IMR-90 (cell line): ENCODE measurements at places on chromosomes 7 and 10.

GRCh38 chr10:70163448-70163847, 6.9 kb downstream of the SAR1A start:
- DNase-seq = no peak

- DNase-seq = peak; percentile 50
These were observed 23.4 kb downstream of the CAMK2G start for GRCh38 chr10:73850863-73851461.

DNA sequence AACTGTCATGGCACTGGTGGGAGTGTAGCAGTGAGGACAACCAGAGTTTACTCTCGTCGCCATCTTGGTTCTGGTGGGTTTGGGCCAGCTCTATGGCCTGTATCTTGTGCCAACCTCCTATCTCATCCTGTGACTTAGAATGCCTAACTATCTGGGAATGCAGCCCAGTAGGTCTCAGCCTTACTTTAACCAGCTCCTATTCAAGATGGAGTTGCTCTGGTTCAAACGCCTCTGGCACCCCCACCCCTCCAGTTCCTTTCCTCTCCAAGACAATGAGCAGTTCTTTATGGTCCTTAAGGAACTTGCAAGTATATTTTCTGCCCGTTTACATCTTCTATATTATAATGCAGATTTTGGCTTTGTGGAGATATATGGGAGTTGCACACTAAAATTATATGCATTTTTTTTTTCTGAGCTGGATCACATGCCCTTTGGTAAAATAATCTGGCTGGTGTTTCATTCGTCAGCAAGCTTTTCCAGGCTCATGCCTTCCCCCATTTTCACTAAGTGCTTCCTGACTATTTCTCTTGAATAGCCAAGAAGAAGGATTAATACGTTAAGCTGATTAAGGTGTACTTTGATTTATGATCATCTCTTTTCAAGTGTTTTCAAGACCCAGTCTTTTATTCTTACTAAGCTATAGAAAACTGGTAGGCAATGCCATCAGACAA, 11.2 kb upstream of the WIPF3 start:
- DNase-seq = no peak

DNA sequence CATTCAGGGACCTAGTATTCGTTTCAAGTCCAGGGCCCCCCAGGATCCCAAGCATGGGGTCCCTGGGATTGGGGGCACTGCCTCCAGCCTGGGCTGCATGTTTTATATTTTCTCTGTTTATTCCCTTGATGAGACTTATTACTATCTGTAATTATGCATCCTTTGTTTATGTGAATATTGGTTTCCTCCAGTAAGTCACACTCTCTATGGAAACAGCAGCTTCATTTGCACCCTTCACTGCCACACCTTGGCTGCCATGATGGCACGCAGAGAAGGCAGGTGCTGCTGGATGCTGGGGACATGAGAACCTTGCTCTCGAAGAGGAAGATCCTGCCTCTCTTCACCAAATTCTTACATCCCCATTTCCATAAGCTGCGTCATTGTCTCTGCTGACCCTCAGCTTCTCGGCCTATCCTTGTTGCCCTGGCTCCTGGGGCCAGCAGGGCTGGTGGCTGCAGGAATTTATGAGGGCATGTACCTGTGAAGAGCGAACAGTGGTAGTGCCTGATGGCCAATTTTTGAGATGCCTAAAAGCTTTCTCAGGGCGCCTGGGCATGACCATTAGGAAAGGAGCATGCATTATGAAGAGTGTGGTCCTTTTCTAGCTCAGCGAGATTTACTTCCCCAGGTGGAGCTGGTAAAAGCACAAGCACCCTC, 479.3 kb upstream of the KLF6 start:
- DNase-seq = no peak

GRCh38 chr7:106462914-106463482, 178.2 kb upstream of the NAMPT start:
- DNase-seq = no peak

DNA sequence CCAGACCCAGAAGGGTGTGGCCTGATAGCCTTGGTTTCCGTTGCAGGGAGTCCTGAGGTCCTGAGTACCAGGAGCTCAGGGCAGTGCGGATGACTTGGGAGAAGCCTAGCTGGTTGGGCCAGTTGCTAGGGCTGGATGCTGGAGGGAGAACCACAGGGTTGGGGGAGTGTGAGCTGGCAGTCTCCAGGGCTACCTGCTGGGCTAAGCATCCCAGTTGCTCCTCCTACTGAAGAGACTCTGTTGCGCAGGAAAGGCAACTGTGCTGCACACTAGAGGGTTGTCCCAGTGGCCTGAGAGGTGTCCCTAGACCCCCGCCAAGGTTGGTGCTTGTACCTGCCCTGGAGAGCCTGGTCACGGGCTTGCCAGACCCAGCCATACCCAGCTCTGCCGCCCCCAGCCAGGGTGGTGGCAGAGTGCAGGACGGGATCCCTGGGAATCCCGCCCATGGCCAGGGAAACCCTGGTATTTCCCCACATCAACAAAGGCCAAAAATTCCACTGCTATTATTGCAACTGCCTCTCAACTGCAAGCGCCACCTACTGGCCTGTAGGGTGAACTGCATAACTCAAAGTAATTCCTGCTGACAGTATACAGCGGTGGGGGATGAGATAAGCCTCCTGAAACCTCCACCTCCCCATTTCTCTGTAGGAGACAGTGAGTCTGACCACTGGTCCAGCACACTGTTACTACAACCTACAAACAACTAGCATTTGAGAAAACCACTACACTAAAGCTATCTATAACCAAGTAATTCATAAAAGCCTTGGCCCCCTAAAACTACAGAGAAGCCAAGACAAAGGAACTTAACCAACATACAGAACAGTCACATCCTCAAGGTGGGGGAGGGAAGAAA, 67.6 kb upstream of the DDC start:
- peak; percentile 50 for DNase-seq

DNA sequence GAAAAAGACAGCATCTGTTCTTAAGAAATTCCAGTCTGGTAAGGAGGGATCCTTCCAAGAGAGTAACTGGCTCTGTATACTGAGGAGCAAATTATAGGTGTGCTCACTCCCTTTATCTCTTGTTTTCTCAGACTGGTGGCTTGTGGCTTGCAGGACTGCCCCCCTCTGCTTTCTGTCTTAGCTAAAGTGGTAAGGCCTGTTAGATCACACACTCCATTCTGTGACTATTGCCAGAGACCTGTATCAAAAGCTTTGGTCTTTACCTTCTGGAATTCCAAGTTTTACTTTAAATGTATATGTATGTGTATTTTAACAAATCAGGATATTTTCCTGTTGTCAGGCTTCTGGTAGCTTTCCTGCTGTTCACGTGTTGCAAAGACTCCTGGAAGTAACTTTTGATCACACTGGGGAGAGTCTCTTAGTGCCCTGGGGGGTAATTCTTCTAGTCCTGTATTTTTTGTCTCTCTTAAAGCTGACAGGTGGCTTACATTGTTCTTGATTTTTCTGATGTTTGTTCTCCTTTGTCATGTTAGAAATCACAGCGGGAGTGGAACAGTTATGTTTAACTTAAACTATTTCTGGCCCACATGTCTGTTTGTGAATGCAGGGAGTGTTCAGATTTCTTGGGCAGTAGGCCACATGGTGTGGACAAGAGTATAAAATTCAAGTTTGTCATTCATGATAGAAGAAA, 99.0 kb downstream of the PLPP4 start:
- no peak for DNase-seq

DNA sequence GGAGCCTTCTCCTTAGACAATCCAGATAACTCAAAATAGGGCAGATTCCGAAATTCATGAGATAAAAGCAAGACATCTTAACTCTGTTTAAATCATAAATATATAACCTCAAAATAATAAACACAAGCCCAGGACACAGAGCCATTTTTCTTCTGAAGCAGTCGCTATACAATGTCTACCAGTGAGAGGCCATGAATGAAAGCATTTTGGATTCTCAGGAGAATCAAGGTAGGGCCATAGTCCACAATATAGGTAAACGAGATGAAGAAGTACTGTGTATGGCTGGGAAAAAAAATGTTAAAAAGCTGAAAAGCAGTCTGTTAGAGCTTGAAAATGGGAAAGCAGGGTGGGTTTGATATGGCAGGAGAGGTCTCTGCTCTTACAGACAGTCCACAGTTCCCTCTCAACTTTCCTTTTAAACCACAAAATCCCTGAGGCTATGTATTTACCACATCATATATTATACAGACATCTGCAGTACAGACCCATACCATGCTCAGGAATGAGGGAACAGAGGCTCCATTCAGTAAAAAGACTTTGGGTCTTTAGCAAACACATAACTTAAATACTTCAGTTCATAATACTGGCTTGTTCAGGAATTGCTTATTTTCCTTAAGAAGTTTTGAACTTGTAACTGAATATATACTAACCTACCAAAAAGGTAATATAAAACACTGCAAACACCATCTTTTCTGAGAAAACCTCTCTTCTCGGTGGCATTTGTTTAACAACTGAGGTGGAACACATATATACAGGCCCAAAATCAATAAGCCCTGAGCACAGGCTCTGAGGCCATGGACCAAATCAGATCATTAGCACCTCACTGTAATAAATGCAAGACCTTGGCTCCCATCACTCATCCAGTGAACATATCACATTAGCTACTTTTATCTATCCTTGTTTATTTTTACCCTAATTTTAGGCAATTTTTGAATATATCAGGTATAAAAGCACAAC, 109.3 kb downstream of the SORBS1 start:
- DNase-seq = no peak
